ENCODE measurements at places on chromosomes 11 and 22.

- no peak for DNase-seq
Observed at GRCh38 chr22:35312198-35313059, 12.7 kb downstream of the TOM1 start.

GRCh38 chr11:44016131-44016530 is 31.6 kb upstream of the ACCSL start:
- no peak for DNase-seq

DNA sequence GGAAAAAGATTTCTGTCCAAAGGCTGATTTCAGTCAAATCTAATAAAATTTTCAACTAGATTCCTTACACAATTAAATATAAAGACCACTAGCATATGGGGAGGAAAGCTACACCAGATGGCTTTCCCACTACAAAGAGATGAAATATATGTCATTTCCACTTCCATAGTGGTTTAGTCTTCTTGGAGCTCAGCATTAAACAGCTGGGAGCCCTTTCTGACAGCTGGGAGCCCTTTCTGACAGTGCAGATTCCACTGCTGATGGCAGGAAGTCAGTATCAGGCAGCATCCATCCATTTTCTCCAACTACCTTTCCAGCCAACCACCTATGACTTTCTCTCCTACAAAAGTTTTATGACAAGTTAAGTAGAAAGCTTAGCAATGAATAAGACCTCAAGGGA is 177.9 kb downstream of the RRAS2 start:
- DNase-seq, result no peak

DNA sequence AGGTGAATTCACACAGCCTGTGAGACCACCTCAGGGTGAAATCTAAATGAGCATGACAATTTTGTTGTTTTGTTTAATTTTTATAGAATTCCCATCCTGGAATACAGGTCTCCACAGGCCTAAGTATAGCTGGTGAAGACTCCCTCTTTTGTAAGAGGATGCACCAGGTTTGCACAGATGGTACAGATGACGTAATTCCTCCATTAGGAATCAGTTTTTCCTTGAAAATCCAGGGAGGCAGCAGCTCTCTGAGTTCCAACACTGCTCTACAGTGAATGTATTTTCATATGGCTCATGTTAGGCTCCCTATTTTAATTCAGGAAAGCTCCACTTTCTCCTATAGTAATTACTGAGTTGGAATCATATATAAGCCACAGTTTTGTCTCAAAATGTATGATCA is 47.2 kb downstream of the USP28 start:
- no peak for DNase-seq

GRCh38 chr11:45475173-45475572 is 189.0 kb upstream of the SYT13 start:
- DNase-seq, result no peak

GRCh38 chr22:31537019-31537535 is 40.7 kb downstream of the SFI1 start:
- DNase-seq, result peak; percentile 53

GRCh38 chr11:112786886-112787530 is 174.2 kb upstream of the NCAM1 start:
- no peak for DNase-seq

GRCh38 chr11:103792981-103793468 is 243.4 kb upstream of the DDI1 start:
- no peak for DNase-seq

GRCh38 chr11:76302996-76303395 is 77.9 kb downstream of the THAP12 start:
- DNase-seq, result no peak

DNA sequence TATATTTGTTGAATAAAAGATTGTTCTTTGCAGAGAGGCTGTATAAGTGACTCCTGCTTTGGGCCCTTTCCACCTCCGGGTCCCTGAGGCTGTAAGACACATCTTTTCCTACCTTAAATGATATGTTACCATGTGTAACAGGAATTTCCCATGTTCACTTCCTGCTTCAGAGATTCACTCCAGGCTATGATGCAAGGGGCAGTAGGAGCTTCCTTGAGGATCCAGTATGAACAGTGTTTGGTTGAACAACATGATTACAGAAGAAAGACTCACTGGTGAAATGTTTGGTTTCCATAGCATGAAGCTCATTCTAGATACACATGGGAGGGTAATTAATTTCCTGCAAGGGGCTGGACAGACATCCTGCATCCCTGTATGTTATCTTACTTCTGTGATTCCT is 25.6 kb upstream of the ZDHHC13 start:
- no peak for DNase-seq

DNA sequence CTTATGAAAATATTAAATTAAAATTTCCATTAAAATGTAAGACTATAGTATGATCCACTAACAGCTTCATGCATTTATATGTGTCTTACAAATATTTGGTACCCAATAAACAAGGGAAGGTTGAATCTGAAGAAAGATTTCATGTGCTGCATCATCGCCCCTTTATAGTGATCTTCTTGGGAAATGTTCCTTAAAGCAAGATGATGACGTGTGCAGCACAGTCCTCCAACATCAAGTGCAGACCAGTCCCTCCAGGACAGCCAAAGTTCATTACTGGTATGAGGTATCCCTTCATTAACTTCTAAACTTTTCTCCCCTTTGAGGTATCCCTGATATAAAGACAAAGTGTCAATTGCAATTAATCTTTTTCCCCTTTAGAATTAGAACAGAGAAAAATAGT is 567.0 kb downstream of the METTL15 start:
- no peak for DNase-seq

GRCh38 chr22:42443240-42444076 is 11.3 kb upstream of the NFAM1 start:
- DNase-seq, result peak; percentile 9

DNA sequence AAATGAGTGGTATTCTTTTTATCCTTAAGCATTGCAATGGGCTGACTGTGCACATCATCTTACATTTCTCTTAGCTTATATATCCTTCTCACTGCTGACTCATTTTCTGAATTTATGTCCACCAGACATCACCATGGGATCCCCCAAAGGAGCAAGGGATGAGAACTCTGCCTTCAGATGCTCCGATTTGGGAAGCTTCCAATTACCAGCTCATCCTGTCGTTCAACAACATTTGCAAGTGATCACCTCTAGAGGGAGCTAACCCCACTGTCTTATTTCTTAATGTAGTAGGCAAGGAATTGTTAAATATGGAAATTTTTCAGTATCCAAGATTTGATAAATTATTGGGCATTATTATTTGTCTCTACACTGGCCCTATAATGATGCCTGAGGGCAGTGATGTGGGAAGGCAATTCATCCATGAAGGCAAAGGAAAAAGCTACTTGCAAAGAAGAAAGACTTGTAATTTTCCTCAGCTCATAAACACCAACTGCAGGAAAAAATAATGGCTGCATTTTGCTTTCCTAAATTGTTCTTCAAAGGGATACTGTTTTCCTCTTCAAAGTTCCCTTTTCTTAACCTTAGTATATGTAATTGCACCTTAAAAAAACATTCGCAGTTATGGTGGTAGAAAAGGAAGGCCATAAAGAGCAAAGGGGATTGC is 102.4 kb upstream of the FSHB start:
- DNase-seq, result no peak

DNA sequence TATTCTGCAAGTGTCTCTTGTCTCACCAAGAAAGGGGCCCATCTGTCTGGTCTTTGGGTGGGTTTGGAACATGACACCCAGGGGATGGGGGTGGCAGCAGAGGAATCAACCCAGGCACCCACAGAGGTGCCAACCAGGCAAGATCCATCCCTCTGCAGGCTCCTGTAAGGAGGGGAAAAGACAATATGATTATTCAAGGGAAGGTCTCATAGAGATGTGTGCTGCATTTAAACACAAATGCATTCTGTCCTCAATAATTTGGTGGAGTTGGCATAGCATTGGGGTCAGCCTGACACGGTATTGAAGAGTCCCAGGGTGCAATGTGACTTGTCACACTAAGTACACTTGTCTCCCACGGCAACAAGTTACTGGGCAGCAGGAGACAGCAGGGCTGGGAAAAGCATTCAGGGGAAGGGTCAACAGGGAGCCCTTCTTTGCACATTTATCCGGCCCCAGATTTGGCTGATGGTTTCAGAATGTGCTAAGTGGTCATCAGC is 33.1 kb upstream of the SPON1 start:
- no peak for DNase-seq

- no peak for DNase-seq
Observed at GRCh38 chr22:19843107-19843856, 11.4 kb downstream of the GNB1L start.

GRCh38 chr11:22044126-22044525 is 148.8 kb upstream of the ANO5 start:
- no peak for DNase-seq

- DNase-seq, result no peak
Observed at GRCh38 chr11:34997952-34998528, 81.6 kb downstream of the PDHX start.

DNA sequence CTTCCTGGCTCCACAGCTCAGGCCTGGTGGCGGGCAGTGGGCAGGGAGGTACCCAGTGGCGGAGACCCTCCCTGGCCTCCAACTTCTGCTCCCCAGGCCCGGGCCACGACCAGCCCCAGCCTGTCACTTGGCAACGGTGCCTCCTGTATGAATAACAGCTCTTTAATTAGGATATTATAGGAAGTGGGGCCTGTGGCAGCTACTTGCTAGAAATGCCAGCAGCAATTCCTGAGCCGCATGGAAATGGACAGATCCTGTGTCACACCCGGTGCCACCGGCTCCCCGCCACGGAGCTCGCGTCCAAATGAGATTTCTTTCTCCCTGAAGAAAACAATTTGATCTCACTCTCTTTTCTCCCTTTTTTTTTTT is 104.5 kb downstream of the CHST1 start:
- no peak for DNase-seq

DNA sequence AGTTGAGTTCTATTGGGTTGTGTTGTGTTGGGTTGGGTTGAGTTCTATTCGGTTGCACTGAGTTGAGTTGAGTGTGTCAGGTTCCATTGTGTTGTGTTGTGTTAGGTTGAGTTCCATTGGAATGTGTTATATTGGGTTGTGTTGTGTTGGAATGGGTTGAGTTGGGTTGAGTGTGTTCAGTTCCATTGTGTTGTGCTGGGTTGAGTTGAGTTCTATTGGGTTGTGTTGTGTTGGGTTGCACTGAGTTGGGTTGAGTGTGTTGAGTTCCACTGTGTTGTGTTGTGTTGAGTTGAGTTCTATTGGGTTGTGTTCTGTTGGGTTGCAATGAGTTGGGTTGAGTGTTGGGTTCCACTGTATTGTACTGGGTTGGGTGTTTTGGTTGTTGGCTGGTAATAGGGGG is 35.5 kb downstream of the ALX4 start:
- no peak for DNase-seq

DNA sequence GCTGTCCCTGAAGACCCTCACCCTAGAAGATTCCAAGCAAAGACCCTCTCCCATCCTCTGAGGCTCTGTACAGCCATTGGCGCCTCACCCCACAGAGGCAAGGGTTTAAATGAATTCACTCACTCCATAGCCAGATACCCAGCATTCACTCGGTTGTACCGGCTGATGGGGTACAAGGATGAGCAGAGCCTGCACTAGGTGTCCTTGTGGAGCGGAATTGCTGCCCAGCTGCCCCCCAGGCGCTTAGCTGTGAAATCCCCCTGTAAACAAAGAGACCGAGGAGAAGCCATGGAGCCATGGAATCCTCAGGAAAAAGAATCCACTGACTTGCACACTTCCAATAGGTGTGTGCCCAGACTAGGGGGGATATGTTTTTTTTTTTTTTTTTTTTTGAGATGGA is 117.3 kb downstream of the SHANK2 start:
- no peak for DNase-seq

DNA sequence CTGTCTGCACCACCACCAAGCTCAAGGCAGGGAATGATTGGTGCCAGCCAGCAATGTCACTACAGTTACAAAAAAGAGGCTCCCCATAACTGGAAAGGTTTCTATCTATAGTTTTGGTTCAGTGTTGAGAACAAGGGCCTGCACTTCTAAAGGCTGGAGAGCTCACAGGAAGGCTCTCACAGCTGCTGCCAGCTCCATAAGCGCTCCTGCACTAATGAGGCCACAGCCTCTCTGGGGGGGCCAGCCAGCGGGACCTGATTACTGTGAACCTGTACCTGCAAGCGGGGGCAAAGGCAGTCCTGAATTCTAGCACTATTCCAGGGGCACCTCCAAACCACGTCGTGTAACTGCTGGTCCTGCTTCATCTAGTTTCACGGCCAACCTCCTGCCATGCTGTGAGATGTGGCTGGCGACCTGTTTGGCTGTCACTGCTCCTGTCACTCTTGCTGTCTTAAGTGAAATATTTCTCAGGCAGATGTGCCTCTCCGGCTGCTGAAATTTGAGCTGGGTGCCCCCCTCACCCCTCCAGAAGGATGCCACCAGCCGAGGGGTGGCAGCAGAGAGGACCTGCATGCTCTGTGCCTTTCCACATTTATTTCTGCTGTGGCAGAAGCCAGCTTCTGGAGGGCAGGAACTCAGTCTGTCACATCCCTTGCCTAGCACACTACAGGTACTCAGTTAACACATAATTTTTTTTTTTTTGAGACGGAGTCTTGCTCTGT is 53.3 kb upstream of the ARFGAP3 start:
- no peak for DNase-seq

Data from stimulated activated CD4-positive, alpha-beta T cell treated with anti-CD3 and anti-CD28 coated beads, Interleukin-12 subunit alpha, Interleukin-12 subunit beta, amount 100 ng/mL, for 24 hours (primary cell).